ENCODE measurements at places on chromosomes 16 and 17.

GRCh38 chr16:4404247-4404966 lies 12.0 kb downstream of the CORO7 start:
- no peak for DNase-seq

DNA sequence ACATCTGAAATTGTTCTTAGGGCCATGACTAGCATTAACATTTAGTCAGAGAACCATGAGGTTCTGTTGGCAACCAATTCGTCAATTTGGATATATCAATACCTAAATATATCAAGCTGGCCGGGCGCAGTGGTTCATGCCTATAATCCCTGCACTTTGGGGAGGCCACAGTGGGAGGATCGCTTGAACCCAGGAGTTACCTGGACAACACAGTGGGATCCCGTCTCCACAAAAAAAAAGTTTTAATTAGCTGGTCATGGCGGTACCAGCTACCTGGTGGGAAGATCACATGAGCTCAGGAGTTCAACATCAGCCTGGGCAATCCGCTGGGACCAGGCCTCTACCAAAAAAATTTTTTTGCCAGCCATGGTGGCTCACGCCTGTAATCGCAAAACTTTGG lies 8.4 kb downstream of the YWHAE start:
- DNase-seq, result no peak

DNA sequence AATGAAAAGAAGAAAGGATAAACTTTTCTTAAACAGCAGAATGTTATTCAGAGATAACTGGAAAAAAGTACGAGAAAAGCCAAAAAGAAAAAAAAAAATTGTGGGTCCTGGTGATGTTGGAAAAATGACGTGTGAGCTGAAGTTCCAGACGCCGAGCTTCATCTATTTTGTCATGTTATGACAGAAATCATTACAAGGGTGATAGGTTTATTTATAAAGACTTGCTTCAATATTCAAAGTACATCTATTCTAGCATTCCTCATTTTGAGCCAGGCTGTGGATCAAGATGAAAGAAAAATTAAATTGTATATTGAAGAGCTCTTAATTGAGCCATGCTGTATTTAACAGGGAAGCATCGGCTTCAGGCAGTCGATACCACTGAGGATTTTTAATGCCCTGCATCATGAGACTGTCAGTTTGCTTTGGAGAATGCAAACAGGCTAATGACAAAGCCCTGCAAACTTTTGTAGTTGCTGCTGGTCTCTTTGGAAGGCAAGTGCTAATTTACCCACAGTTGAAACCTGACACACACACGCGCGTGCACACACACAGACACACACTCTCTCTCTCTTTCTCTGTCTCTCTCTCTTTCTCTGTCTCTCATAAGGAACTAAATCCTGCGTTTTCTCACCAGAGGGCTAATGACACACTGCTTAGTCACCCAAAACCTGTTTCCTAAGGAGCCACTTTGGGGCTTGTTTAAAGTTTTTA lies 110.7 kb downstream of the WWOX start:
- DNase-seq, result no peak

DNA sequence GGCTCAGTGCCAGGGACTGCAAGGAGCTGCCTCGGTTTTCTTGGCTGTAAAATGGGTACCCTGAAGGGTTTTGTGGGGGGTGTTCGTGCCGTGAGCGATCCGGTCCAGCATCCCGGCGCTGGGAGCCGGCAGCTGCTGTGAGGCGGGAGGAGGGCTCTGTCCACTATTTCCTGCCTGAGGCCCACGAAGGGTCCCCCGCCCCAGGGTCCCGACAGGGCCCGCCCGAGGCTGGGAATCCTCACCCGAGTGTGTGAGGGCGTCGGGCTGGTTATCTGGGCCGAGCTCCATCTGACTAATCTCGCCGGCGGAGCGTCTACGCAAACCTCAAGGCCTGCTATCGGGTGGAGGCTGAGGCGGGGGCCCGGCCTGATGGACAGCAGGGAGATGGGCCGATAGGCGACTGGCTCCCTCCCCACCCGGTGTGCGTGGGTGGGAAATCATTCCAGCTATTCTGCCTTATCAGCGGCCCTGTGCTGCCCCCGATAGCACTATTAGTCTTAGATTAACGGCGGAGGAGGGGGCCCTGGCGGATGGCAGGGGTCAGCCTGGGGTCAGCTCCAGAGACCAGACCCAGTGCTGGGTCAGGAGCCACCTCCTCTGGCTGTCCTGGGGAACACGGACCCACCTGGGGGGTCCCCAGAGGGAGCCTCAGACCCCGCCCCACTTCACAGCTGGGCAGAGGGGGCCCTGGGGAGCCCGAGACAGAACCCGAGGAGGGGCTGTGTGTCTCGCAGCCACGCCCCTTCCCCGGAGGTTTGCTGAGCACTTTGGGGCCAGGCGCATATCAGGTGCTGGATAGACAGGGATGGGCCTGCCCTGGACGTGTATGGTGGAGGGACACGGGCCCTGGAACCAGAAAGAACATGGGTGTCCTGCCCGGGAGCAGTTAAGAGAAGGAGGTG lies 44.7 kb downstream of the ZFPM1 start:
- DNase-seq, result peak; percentile 9

DNA sequence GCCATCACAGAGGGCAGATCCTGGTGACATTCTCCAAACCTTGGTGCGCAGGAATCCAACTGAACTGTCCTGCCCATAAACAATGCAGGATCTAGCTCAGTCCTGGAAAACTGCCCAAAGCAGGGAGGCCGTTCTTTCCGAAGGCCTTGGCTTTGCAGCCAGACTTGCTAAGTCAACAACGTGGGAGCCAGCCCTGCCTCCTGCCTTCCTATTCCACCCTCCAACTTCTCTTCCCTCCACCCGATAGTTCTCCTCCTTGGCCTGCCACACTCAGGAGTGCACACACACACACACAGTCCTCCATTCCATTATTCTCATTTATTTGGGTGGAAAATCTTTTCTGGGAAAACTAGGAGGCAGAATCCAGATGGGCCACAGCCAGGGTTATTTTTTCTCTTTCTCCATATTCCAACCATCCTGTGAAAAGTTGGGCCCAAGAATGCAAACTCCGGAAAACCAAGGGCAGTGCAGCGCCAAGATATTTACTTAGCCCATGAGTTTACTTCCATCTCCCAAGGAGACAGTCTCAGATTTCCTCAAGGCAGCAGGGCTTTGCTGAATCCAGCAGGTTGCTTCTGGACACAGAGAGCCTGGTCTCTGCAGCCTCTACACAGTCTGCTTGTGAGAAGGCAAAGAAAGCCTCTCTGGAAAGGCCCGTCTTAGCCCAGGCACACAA lies 15.8 kb downstream of the COPRS start:
- DNase-seq, result peak; percentile 52

DNA sequence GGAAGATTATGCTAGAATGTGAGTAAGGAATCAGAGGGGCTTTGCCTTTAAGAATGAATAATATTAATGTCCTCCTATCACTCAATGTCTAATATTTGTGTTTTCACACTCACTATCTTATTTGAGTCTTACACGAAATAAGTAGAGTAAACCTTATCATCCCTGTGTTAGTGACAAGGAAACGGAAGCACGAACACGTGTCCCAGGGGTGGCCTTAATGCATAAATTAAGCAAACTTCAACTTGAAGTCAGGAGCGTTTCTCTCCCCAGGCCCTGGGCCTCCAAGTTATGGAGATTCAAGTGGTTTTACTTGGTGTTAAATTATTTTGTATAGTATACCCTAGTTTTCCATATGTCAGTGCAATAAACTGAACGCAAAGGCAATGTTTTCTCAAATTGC lies 96.0 kb downstream of the WDR59 start:
- no peak for DNase-seq

Data from muscle of back (tissue), 13 donors.